ENCODE measurements at places on chromosomes 5 and 9.

DNA sequence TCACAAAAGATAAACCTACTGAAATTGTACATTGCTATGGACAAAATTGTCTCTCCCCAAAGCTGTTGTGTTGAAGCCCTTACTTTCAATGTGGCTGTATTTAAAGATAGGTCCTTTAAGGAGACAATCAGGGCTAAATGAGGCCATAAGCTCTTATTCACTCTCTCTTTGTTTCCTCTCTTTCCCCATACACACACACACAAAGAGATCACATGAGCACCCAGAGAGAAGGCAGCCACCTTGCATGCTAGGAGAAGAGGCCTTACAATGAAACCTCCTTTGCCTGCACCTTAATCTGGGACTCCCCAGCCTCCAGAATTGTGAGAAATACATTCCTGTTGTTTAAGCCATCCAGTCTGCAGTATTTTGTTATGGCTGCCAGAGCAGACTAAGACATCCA lies 1295.6 kb upstream of the CDH6 start:
- no peak for DNase-seq

- no peak for DNase-seq
Measured at GRCh38 chr5:53037141-53037859, 48.1 kb downstream of the ITGA2 start.

DNA sequence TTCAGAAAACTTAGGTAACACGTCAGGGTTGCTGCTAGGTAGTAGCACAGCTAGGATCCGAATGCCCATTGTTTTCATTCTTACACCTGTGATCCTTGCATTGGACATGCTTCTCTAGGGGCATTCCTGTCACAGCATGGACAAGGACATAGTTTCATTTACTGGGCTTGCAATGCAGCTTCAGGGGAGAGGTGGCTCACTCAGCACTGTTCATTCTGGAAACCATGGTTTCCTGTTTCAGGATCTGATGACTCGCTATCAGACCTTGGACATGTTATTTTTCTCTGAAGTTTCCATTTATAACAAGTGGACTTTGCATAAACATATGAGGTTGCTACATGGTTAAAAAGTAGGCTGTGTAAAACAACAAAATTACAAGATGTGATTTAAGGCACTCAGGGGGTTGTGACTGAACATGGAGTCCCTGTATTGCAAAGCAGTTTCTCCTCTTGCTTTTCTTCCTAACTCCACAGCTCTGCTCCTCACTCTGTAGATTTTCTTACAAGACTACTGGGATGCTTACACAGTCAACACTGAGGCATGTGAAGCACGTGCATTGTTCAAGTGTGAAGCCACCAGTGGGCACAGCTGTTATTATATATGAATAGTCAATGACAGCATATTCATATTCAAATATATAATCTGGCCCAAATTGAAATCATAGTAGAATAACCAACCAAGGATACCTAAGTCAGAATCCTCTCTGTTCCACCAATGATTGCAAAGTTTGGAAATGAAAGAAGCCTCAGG lies 66.1 kb upstream of the STK32A start:
- DNase-seq = no peak

DNA sequence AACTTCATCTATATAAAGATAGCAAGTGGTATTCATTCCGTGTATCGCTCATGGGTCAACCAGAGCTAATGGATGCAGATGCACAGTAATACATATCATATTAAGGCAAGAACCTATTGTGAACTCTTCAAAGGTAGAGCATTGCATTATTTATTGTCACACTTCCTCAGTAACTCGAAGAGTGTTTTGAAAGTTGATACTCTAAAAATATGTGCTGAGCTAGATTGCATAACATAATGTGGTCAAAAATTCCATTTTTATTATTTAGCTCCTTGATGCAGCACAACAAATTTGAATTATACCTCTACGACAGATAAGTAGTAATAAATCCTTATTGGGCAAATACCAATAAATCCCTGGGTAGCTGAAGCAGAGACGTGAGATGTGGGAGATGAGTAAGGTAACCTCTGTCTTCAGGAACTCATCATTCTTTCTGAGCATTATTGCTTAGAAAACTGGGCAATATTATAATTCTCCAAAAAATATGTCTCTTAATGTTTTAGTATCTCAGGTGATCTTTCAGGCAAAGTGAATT lies 70.3 kb downstream of the CDH18 start:
- no peak for DNase-seq

DNA sequence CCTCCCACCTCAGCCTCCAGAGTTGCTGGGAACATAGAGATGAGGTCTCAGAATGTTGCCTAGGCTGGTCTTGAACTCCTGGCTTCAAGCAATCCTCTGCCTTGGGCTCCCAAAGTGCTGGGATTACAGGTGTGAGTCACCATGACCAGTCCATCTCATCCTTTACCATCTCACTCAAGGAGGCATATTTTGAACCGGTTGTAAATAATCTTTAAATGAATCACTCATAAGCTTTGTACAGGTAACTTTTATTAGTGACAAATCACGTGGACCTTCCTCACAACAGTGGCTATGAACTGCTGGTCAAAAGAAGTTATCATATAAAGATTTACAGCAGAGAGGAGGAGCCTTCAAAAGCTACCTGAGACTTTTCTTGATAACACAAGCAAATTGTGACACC lies 70.7 kb downstream of the RFK start:
- no peak for DNase-seq

DNA sequence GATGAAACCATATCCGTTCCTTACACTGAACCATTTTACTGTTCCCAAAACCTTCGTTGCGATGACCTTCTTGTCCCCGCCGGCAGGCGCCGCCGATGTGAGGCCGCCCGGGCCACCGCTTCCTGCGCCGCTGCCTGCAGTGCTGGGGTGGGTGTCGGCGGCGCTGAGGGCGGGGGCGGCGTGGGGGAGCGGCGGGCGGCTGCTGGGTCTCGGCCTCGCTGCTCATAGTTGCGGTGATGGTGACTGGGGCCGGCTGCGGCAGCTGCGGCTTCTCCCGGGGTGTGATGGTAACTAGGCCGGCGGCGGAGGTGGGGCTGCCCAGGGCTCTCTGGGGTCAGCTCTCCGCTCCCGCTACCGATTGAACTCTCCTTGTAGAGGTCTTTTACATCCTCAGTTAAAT lies 14.1 kb upstream of the OR2S2 start:
- DNase-seq = no peak

DNA sequence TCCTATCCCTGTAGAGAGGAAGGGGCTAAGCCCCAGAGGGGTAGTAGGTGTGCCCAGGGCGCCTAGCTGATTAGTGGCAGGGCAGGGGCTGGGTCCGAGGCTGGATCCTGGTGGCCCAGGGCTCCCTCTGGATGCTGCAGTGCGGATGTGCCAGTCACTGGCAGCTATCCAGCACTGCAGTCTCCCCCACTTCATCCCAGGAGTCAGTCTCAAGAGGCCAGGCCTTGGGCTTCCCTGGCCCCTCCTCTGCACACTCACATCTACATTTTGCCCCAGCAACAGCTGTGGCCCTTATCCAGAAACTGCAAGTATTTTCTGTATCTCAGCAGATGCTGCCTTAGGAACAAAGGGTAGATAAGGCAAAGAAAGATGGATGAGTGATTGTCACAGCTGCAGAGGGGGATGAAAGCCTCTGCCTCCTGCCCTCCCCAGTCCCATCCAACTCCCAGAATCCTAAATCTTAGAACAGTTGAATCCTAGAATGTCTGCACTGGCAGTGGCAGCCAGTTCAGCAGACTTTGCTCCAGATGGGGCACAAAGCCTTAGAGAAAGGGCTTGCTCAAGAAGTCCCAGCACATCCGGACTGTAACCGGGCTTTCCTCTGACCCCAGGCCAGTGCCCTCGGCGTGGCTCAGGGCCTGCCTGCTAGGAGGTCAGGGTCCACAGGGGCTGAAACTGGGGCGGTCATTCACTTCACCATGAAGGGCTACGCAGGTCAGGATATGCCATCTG lies 1.6 kb downstream of the ANXA6 start:
- DNase-seq = no peak

DNA sequence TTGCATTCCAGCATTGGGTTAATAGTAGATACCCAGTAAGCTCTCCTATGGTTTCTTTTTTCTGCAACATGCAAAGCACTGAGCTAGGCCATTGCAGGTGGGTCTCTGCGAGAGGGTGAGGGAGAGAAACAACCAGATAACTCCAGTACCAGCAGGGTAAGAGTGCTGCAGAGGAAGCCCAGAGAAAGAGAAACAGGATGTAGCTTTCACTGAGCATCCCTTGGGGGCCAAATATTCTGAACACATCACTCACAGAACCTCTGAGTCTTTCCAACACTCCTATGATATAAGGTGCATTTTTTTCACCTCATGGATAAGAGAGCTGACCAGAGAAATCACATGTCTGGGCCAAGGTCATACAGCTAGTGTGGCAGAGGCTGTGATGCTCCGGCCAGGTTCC lies 76.7 kb downstream of the TRIM32 start:
- DNase-seq = no peak

DNA sequence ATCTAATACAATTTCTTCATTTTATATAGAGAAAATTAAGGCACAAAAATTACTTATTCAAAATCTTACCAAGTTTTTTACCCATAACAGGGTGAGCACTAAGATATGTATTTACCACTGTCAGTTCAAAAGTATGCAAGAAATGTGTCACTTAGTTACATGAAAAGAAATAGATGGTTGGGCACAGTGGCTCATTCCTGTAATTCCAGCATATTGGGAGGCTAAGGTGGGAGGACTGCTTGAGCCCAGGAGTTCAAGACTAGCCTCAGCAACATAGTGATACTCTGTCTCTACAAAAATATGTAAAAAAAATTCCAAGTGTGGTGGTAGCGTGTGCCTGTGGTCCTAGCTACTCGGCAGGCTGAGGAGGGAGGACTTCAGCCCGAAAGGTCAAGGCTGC lies 19.4 kb downstream of the YIPF5 start:
- DNase-seq = no peak

- no peak for DNase-seq
Measured at GRCh38 chr5:168724227-168724626, 145.1 kb upstream of the PANK3 start.

DNA sequence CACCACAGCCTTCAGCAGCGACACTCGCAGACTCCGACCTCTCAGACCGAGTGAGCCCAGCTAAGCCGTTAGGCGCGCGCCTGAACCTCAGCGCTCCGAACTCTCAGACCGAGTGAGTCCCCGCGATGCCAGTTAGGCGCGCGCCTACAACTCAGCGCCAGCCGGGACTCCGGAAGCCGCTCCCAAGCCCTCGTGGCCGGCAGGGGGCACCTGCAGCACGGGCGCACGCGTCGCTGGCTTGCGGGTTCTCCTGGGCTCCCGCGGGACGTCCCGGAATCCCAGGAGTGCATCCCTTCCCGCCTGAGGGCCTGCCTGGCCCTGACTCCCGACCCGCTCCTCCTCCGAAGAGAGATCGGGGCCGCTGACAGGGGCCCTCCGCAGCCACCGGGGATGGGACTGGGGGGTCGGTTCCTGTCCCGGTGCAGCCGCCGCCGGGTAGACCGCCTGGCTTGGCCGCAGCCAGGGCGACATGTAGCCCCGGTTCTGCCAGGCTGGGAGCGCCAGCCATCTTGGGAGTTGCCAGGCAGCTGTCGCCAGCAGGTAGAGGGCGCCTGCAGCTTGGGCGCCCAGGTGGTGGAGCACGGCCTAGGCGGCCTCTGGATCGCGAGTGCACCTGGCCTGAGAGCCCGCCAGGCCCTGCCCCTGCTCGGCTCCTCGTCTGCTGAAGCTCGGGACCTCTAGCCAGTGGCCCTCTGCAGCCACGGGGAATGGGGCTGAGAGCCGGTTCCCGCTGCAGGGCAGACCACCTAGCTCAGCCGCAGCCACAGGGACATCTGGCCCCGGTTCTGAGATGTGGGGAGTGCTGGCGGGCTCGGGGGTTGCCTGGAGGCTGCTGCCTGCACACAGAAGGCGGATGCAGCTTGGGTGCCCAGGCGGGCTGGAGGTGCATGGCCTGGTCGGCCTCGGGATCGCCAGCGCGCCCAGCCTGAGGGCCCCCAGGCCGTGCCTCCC lies at the start of gene ANKRD18A:
Gene ANKRD18A (minus strand): TSS at position 114 of the 951 bp plus-strand sequence. CDS start 311 bp downstream, outside the sequence.
- DNase-seq = peak; percentile 65

- no peak for DNase-seq
Measured at GRCh38 chr5:35026280-35026840, 21.4 kb downstream of the AGXT2 start.

DNA sequence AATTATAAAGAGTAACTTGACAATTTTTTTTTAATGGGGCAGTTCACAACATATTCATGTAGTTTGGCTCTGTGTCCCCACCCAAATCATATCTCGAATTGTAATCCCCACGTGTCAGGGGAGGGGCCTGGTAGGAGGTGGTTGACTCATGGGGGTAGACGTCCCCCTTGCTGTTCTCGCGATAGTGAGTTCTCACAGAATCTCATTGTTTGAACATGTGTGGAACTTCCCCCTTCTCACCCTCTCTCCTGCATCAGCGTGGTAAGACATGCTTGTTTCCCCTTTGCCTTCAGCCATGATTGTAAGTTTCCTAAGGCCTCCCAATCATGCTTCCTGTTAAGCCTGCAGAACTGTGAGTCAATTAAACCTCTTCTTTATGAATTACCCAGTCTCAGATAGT lies 40.7 kb downstream of the FBXW11 start:
- no peak for DNase-seq

DNA sequence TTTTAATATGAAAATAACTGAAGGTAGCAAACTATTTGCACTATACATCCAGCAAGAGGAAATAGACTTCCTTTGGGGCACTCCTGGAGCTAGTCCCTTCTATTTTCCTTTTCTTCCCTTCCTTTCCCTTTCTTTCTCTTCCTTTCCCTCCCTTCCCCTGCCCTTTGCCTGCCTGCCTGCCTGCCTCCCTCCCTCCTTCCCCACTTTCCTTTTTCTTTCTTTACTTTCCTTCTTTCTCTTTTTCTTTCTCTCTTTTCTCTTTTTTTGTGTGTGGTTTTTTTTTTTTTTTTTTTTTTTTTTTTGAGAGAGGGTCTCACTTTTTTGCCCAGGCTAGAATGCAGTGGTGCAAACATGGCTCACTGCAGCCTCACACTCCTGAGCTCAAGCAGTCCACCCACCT lies 17.3 kb upstream of the CXXC5 start:
- DNase-seq = no peak

GRCh38 chr9:22483528-22484070 lies 37.0 kb downstream of the DMRTA1 start:
- no peak for DNase-seq

DNA sequence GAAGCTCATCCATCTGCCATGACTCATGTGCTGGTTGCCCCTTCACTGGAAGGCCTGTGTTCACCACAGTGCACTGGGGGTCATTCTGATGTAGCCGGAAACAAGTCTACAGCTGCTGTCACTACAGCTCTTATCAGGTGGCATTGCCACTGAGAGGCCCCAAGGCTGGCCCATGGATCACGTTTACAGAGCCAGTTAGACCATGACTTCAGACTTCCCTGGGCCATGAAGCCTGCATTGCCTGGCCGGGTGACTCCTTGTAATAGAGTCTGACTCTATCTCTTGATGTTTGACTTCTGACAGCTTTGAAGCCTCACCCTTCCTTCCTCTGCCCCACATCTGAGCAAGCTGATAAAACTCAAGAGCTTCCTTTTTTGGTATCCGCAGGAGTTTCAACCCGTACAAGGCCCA lies 473.5 kb upstream of the DAP start:
- no peak for DNase-seq
